ENCODE measurements at places on chromosomes 6 and 20.

GRCh38 chr6:25882051-25882496 lies 8.0 kb upstream of the SLC17A3 start:
- peak; percentile 30 for DNase-seq

- peak; percentile 29 for DNase-seq
These were observed 8.4 kb downstream of the IRF4 start for GRCh38 chr6:399785-400534.

- no peak for DNase-seq
These were observed 520.5 kb downstream of the PREX1 start for GRCh38 chr20:48307277-48307676.

DNA sequence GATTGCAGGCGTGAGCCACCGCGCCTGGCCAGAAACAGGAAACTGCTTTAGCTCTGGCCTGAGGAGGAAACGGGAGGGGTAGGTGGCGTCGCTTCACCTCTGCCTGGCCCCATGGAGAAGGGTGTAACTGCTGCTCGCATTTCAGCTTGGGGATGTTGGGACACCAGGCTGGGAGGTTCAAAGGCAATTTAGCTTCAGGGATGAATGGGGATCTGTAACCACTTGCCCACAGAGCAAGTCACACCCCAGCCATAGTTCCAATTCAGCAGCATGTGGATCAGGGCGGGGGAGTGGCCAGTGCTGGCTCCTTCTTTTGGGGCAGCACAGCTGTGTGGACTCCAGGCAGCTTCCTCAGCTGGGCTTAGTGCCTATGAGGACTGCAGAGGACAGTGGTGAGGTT lies 34.8 kb upstream of the NUP153 start:
- DNase-seq: no peak

DNA sequence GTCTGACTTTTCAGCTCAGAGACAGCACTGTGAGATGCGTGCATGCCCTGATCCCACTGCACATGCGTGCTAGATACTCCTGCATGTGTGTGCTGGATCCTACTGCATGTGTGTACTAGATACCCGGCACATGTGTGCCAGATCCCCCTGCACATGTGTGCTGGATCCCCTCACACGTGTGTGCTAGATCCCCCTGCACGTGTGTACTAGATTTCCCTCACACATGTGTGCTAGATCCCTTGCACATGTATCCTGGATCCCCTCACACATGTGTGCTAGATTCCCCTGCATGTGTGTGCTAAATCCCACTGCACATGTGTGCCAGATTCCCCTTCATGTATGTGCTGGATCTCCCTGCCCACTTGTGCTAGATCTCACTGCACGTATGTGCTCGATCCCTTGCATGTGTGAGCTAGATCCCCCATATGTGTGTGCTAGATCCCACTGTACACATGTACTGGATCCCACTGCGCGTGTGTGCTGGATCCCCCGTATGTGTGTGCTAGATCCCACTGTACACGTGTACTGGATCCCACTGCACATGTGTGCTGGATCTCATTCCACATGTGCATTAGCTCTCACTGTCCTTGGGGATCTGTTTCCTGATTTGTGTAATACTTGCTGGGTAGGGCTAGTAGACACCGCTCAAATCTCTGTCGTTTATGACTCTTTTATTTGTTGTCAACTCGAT lies 214.6 kb downstream of the SMOC2 start:
- no peak for DNase-seq

- DNase-seq: no peak
These were observed 573.8 kb upstream of the AGPAT4 start for GRCh38 chr6:161847628-161848027.

DNA sequence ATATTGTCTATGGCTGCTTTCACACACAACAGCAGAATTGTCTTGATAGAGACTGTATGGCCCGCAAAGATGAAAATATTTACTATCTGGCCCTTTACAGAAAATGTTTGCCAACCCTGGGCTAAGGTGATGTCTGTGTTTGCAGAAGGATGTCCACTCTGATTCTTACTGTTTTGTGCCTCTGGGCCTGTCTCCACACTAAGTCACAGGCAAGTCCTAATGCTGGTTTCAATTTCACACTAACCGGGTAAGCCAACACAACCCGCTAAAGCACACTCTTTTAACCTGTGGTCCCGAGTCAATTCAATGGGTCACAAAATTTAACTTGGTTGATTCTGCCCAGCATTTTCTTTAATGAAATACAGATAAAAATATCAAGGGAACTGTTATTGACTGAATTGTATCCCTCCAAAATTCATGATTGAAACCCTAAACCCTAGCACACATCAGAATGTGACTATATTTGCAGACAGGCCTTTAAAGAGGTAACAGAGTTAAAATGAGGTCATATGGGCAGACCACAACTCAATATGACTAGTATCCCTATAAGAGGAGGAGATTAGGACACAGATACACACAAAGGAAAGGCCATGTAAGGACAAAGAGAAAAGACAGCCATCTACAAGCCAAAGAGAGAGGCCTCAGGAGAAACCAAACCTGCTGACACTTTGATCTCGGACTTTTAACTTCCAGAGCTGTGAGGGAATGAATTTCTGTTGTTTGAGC lies 78.4 kb downstream of the FYN start:
- DNase-seq: no peak

All from activated T-helper 9 cell treated with anti-CD3 and anti-CD28 coated beads, Interleukin-2, amount 50 U/mL, for 16 hours (primary cell).